CD4-positive, alpha-beta T cell (primary cell): ENCODE measurements at places on chromosomes 7 and 10. TPM values are rescaled to one million over a fixed set of nuclear protein-coding genes. Genes with fewer than 3 reads are reported as not detected.
A peak's percentile ranks its signal among the peaks of the same experiment; 100 is the strongest.

The ZMIZ1 gene
- 14.6 TPM for total RNA-seq

The ADARB2 gene
- not detected for total RNA-seq

The PIK3CG gene
- total RNA-seq, result 20.8 TPM

The LEP gene
- not detected for total RNA-seq

The CUL2 gene
- total RNA-seq, result 30.1 TPM

The FAM237B gene
- total RNA-seq, result not detected

The CUZD1 gene
- 0.64 TPM for total RNA-seq

The ENKUR gene
- not detected for total RNA-seq

The C10orf105 gene
- total RNA-seq, result 0.36 TPM

The PPP1R9A gene
- not detected for total RNA-seq

The RNF32 gene
- total RNA-seq, result 0.99 TPM

GRCh38 chr7:100620804-100621203 lies 8.5 kb downstream of the MOSPD3 start:
- DNase-seq, result no peak

GRCh38 chr10:822661-823367 lies 108.7 kb downstream of the LARP4B start:
- DNase-seq, result no peak

- no peak for DNase-seq
Measured at GRCh38 chr10:37226524-37226923, 101.1 kb downstream of the ANKRD30A start.

DNA sequence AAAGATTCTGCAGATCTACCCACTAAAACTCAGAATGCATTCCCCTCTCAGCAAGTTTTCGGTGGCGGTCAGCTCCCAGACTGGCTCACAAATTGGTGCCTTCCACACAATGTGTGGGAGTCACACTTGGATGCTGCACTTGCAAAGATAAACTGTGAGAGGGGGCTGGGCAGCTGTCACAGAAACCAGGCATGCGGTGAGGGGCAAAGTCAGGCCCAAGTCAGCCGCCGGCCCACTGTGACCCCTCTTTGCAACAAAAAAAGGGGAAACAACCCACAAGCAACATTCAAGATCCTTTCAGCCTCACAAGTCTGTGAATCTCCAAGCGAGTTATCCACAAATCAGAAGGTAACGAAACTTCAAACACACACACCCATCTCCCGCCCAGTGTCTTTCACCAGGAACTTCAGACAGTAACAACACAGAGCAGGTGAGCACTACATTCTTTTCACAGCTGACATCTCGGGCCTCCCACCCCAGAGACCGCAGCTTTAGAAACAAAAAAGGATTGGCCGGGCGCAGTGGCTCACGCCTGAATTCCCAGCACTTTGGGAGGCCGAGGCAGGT lies 32.0 kb downstream of the SNX8 start:
- no peak for DNase-seq

DNA sequence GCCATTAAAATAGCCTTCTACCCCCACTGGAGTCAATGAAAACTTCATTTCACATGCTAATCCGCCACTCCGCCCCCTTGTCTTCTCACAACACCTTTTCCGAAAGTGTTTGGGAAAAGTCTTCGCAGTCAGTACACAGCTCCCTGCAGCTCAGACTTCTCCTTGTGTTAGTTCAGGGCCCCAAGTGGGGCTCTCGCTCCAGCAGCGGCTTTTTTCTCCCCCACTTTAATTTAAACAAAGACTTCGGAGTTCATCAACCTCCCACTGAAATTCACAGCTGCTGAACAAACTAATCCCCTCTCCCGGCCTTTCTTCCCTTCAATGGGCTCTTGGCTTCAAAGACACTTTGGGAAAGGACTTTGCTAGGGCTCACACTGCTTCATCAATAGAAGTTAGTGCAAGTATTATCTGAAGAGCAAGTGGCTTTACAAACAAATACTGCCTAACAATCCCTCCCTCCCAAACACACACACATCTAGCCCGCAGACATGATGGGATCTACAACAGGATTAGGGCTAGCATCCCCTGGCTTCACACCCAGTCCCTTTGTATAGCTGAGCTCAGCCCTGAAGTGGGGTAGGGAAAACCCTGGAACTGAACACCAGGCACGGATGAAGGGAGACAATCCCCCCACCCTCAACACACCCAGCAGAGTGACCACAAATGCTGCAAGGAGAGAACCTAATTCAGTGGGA lies 23.1 kb downstream of the WNT8B start:
- DNase-seq, result no peak

GRCh38 chr10:70604106-70604505 lies 1.6 kb upstream of the PRF1 start:
- DNase-seq, result no peak

DNA sequence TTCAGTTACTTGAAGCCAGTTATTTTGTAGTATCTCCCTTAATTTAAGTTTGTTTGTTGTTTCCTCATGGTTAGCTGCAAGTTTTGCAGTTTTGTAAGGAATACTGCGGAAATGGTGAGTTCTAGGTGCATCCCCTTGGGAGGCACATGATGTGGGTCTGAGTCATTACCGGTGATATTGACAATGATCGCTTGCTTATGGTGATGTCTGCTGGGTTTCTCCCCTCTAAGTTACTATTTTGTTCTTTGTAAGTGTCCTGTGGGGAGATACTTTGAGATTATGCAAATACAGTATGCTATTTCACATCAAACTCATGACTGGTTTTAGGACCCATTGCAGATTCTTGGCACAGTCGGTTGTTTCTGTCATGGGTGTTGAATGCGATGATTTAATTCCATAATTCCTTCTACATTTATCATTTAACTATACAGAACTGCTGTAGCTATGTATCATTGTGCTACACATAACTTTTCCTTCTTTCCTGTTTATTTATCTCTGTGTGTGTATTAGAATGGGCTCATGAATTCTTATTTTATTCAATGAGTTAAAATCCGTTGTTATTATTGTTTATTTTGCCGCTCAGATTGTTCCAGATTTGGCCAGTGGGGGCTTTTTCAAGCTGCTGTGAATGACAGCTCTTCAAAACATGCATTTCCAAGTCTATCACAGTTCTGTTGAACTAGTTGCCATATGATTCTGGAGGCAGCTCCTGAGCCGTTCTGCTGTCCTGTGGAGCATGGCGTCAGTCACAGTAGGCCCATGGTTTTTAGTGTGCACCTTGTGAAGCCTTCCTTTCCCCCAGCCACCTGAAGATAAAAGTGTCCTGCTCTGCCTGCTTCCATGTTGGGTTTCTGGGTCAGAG lies 18.4 kb downstream of the TSPAN14 start:
- DNase-seq, result no peak

GRCh38 chr7:102412548-102412947 lies 16.4 kb downstream of the PRKRIP1 start:
- peak; percentile 47 for DNase-seq

DNA sequence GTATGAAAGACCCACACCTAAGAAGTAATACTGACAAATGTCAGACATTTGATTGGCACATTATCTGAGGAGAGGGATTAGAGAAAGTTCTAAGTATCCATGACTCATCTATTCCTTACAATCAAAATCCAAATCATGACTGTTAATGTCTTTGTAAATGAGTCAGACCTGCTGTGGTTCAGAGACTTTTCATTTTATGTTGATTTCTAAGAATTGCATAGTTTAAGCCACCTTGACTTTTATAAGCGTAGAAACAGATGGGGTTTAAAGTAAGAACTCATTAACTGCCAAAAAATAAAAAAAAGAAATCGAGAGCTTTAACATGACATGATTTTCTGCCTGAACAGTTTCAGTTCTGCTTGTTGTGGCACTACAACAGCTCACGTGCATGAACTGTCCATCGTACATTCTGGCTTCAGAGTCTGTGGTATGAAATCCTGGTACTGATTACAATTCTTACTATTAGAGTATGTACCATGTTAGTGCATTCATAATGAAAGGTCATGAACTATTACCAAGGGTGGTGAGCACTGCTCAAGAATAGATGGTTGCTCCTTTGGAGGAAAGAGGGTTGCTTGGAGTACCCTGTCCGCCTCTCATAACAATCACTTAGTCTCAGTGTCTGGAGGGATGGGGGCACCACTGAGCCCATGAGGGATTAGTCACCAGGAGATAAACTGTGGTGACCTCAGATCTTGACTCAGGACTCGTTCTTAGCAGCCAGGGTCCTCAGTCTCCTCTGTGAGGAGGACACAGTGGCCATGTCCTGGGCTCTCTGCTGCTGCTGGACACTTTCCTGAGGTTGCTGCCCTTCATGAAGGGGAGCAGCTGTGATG lies 42.2 kb downstream of the ACSM6 start:
- no peak for DNase-seq

DNA sequence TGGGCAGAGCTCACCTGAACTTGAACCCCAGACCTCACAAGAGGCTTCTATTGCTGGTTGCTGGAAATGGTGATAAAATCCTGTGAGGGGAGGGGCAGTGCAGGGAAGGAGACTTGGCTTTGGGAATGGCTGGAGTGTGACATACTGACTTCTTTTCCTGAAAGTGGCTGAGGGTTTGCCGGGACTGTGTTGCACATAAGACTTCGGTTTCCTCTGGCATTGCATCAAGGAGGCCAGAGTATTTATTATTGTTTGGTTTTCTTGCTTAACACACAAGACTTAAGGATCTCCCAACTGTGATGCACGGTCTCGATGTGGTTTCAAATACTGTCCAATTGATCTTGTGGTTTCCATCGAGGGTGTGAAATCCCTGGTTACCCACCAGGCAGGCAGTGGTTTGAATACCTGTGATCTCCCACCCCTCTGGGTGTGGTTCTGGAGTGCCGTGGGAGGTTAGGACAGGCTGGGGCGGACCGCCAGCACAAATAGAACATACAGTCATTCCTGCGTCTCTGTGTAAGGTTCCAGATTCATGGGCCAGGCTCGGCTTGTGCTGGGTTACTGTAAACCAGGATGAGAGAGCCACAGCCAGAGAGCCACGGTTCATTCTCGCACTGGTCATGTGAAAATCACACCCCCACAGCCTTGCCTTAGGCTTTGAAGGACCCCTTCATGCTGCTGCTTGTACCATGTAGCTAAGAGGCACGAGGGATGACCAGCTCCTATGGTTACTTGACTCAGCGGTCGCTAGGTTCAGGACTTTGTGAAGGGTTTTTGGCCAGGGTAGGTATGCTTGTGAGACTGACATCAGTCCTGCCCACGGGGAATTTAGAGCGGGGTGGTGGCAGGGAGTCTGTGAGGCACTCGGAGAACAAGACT lies 39.2 kb downstream of the WBP1L start:
- no peak for DNase-seq

DNA sequence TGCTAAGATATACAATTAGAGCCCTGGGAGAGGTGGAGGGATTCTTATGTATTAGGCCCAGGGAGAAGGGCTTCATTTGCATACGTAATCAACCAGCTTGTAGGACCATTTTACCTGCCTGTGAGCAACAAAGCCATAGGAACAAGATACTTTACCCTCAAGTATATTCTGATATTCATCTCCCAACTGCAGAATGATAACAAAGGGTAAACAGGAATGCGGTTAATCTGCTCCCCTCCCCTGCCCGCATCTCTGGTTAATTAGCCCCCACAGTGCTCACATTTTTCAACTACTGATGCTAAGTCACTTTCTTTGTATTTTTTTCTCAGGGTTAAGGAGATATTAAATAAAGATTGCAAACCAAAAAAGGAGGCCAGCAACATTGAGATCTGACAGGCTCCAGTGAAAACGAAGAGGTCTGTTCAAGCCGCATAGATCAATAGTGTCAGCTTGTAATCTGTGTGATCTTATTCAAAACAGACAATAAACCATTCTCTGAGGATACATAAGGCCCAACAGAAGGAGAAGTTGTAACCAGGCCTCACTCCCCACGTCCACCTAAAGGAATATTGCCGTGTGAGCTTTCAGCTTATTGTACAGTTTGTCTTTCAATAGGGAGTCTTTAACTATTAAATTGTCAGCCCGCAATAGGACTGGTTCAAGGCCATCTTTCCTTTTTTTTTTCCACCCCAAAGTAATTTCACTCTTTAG lies 203.4 kb downstream of the RAPGEF5 start:
- no peak for DNase-seq

- DNase-seq, result no peak
Measured at GRCh38 chr7:116195451-116195850, 14.9 kb upstream of the TES start.

DNA sequence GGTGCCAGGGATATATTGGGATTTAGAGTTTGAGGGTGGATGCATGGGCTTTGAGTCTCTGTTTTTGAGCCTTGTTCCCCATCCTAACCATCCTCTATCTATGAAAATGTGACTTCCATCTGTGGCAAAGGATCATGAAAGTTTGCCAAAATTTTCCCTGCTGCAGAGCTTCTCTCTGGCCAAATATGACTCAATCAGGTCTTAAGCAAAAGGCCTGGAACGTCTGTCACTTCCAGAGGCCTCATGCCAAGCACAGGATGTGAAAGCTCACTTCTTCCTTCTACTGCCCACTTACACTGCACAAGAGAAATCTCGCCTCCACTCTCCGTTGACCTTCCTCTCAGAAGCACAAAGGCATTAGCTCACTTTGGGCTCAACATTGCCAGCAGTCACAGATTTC lies 696.9 kb upstream of the NRP1 start:
- DNase-seq, result no peak

DNA sequence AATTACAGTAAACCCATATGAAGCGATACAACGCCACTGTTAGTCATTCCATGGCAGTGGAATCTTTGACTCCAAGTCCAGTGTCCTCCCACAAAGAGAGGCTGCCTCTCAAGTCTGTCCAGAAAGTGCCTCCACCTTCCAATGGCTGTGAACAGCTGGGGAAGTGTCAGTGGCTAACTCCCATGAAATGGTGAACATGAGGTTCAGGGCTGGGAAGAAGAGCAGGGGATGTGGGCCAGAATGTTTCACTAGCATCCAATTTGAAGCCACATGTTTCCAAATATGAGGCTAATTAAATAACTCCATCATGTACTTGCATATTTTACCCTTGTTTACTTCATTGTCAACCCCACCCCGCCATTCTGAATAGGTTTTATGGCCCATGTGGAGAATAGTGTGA lies 53.1 kb upstream of the CHST15 start:
- DNase-seq, result no peak

GRCh38 chr7:80611779-80612178 lies 26.7 kb upstream of the CD36 start:
- no peak for DNase-seq

- no peak for DNase-seq
Measured at GRCh38 chr7:101205901-101206664, 5.2 kb upstream of the MOGAT3 start.

GRCh38 chr7:148901178-148901577 lies 17.1 kb upstream of the EZH2 start:
- DNase-seq, result no peak

DNA sequence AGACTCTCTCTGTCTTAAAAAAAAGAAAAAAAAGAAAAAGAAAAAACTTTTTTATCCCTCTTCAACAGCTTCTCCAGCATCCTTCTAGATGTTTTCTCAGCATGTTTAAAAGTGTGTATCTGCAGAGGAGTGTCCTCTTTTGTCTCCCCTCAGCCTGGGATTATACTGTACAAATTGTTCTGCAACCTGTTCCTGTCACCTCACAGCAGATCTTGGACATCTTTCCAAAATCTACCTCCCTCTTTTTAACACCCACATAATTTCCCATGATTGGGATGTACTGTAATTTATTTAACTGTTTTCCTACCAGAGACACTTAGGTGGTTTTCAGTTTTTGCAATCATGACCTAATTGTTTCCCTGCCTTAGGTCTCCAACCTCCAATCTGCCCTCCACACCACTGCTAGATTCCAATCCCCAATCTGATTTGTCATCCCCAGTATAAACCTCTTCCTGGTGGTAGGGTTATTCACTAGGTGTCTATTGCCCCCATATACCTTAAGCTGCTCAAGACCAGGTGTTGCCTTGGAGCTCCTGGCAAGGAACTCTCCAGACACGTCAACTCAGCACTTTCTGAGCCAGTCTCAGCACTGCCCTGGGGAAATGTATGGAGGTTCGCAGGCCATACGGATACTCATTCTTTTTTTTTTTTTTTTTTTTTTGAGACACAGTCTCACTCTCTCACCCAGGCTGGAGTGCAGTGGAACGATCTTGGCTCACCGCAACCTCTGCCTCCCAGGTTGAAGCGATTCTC lies 17.6 kb upstream of the DDIT4 start:
- no peak for DNase-seq
